ENCODE measurements at places on chromosomes 3 and 15. TPM values are rescaled to one million over a fixed set of nuclear protein-coding genes. Genes with fewer than 3 reads are reported as not detected.

GLDN gene
- polyA plus RNA-seq = 0.64 TPM

- no peak for DNase-seq
Measured at GRCh38 chr3:59482684-59483083, 432.9 kb upstream of the CFAP20DC start.

- peak; percentile 43 for DNase-seq
Measured at GRCh38 chr15:73368301-73369136, at the start of gene HCN4. TSS of gene HCN4 (minus strand) at chr15:73368958. CDS start at chr15:73368270, 688 bp downstream.

GRCh38 chr3:66602691-66603090 is 101.9 kb upstream of the LRIG1 start:
- DNase-seq = no peak

DNA sequence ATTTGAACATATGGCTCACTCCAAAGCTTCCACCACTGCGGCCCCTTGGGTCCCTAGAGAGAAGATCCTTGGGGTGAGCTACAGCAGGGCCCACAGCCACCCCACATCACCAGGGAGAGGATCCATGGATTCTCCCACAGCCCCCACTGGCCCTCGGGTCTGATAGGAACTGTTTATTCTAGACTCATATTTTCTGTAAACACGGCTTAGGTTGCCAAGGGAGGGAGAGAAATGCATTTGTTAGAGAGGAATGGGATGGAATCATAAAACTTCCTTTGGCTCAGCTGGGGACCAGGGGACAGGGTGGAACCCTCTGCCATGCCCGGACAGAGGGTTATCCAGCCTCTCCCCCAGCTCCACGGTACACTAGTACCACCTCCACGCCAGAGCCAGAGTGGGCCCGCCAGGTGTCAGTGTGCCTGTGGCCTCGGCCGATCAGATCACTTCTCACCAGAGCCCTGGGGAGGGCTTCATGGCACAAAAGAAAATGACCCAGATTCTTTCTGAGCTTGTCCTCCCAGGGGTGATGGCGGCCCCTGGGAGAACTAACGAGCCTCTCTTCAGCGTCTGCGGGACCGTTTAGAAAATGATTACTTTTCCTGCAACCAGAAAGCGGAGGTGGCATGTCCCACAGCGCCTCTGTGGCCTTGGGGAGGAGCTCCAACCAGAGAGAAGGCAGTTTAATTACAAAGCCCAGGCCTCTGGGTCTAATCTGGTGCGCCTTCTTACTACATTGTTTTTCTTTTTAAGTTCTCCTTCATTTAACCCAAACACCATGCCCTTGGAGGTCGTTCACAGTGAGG is 33.7 kb downstream of the ADCY5 start:
- peak; percentile 42 for DNase-seq

DNA sequence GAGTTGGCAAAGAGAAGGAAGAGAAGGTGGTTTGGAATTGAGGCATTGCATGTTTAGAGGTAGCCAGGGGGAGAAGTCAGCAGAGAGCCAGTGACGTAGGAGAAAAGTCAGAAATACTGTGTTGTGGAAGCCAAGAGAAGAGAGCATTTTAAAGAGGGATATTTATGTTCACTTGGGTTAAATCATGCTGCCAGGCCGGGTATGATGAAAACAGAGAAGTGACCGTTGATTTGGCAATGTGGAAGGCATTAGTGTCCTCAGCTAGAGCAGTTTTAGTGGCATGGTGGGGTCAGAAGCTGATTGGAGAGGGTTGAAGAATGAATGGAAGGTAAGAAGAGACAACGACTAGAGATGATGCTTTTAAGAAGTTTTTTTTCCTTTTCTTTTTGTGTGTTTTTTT is 24.5 kb downstream of the RASA2 start:
- DNase-seq = no peak

DNA sequence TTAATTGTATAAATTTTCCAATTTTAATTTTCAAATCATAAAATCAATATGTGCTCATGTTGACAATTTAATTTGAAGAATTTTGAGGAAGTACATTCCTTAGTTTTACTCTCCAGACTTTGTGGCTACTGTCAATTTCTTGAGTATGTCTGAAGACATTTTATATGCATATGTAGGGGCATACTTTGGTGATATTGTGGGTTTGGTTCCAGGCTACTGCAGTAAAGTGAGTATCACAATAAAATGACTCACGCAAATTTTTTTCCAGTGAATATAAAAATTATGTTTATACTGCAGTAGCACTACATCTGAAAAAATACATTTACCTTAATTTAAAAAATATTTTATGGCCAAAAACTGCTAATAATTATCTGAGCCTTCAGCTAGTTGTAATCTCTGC is 123.2 kb upstream of the PLCL2 start:
- no peak for DNase-seq

- no peak for DNase-seq
Measured at GRCh38 chr3:53845103-53845880, 927 bp downstream of the CHDH start.

DNA sequence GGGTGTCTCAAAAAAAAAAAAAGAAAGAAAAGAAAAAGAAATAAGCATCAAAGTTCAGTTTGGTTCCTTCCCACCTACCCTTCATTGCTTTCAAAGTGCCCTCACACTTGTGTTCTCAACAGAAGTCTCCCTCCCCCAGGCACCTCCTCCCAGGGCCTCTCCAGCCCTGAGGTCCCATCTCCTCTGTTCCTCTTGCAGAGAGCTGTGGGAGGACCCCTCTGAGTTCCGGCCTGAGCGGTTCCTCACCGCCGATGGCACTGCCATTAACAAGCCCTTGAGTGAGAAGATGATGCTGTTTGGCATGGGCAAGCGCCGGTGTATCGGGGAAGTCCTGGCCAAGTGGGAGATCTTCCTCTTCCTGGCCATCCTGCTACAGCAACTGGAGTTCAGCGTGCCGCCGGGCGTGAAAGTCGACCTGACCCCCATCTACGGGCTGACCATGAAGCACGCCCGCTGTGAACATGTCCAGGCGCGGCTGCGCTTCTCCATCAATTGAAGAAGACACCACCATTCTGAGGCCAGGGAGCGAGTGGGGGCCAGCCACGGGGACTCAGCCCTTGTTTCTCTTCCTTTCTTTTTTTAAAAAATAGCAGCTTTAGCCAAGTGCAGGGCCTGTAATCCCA is 6.1 kb downstream of the CYP1A2 start:
- no peak for DNase-seq

DNA sequence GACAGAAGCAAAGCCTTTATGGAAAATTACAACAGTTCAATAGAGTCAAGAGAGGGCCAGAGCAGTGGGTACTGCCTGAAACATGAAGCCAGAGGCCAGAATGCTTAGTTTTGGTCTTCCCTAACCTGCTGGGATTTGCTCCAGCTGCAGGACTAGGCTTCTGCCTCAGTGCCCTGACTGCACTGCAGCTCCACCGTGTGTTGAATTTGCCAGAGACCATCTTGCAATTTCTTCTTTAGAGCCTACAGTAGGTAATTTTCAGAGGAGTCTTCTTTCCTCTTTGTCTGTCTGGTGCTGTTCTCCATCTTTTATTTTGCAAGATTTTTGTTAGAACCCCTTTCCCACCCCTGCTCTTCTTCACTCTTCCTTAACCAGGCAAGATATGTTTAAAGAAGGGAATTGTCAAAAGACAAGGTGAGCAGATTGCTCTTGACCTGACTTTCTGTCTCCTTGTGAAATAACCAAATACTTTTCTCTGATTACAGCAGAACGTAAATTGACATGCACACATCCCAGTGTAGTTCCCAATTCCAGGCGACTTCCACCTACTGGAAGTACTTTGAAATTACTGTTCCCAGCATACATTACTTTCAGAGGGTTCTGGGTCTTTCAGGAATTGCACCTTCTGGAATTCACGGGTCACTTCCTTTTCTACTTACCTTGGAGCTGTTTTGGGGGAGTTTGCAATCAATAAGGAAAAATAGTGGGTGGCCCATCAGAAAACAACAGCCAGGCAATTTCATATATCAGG is 161.2 kb downstream of the MINAR1 start:
- no peak for DNase-seq

All from large intestine (tissue), 12 donors.